ENCODE measurements at places on chromosomes 6 and 20.

DNA sequence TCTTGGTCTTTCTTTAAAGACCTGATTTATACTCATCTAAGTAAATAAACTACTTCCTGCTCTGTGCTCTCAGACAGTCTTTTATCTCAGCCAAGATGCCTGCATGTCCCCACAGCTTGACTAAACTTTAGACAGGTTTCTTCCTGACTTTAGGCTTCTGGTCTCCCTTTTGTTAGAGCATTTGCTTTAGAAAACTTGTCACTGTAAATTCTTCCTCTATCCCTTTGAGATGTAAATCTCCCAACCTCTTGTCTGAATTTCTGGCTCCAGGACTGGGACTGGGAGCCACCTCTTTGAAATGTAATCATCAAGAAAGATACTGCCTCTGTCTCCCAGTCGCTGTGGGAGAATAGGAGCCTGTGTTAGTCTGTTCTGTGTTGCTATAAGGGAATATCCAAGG lies 739.9 kb downstream of the C6orf118 start:
- DNase-seq, result no peak

- no peak for DNase-seq
Measured at GRCh38 chr6:135046912-135047311, 7.7 kb downstream of the HBS1L start.

- DNase-seq, result no peak
Measured at GRCh38 chr20:60332523-60332922, 374.3 kb downstream of the CDH26 start.

DNA sequence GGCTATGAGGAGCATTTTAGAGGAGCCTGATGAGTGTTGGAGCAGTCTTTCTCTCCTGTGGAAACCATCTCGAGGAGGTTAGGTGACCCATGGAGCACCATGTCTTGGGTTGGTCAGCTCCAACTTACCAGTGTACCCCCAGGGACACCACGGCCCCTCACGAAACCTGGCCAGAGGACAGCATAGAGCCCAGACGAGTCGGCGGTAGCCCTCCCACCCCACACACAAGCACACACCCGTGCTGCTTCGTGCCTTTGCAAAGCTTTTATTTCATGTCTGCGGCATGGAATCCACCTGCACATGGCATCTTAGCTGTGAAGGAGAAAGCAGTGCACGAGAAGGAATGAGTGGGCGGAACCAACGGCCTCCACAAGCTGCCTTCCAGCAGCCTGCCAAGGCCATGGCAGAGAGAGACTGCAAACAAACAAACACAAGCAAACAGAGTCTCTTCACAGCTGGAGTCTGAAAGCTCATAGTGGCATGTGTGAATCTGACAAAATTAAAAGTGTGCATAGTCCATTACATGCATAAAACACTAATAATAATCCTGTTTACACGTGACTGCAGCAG lies 53.6 kb downstream of the EZR start:
- DNase-seq, result no peak

GRCh38 chr6:2594868-2595267 lies 155.9 kb downstream of the MYLK4 start:
- DNase-seq, result no peak

DNA sequence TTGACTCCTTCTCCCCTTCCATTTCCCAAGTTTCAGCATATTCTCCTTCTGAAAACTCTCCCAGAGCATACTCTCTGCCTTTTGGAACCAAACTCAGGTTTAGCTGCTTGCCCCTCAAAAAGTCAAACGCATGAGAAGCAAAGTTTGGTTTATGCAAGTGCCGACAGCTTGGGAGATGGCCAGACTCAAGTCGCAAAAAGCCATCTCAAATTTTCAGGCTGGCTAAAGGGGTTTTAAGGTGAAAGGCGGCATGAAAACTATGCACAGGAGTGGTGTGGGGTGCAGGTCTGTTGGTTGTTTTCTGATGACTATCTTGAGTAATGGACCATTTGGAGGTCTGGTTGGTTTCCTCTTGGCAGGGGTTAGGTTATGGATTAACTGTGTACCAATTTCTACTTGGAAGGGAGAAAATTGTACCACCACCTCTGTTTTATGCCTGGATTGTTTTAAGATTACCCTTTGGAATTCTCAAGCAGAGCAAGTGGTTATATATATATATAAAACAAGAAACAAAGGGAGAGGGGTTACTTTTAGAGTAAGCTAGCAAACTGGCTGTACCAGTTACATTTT lies 52.4 kb upstream of the SCGN start:
- DNase-seq, result no peak

DNA sequence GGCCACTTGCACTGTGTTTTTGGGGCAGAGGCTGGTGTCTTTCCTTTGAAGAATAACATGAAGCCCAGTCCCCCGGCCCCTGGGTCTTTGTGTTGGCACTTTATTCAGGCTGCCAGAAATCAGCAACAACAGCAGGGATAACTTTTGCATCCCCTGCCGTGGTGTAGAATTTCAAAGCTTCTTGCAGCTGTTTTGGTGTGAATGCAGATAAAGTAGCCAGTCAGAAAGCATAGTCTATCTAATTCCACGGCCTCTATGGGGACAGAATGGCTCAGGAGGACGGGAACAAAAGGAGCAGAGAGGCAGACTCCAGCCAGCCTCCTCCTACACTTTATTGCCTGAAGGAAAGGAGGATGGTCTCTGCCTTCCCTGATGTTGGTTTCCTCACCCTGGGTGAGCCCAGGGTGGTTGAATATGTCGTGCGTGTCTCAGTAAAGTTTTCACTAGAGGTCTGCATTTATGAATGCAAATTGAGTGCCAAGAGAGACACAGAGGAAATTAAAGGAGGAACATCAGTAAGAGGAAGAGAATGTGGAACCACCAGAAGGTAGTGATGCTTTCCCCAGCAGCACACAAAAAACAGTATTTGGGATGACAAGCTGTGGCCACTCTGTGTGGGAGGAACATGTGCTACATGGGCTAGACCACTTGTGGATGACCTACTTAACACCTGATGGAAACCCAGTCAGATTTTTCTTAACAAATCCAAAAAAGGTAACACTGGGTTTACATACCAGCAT lies 125.9 kb upstream of the TRAF3IP2 start:
- no peak for DNase-seq

GRCh38 chr20:10250902-10251301 lies 32.3 kb downstream of the SNAP25 start:
- DNase-seq, result no peak

DNA sequence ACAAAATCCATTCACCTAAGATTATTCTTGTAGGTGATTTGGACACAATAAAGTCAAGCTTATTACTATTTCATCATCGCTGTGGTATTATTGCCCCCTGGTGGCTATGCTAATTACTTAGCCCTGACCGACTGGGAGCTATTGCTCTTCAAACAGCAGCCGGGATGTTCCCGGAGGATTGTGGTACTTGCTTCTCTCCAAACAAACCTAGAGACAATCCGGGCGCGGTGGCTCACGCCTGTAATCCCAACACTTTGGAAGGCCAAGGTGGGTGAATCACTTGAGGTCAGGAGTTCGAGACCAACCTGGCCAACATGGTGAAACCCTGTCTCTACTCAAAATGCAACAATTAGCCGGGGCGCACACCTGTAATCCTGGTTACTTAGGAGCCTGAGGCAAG lies 15.4 kb upstream of the STMND1 start:
- peak; percentile 58 for DNase-seq

- DNase-seq, result no peak
Measured at GRCh38 chr6:39930540-39930939, 3.7 kb downstream of the MOCS1 start.

- DNase-seq, result no peak
Measured at GRCh38 chr6:13181393-13181792, 146.9 kb downstream of the TBC1D7 start.

DNA sequence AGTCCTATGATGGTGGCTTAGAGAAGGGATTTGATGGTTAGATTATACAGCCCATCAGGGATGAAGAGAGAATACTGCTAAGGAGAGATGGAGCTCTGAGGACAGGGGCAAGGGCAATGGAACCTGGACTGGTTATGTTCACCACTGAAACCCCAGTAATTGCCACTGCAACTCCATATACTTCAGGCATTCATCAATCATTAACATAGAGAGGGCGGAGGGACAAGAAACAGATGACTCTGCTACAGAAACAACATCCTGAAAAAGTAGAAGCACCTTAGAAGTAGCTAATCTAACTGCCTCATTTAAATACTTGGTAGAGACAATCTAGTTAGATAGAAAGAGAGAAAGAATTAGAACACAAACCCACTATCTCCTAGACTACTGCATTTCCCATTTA lies 89.8 kb downstream of the MDN1 start:
- peak; percentile 25 for DNase-seq

GRCh38 chr6:54286141-54286540 lies 22.1 kb upstream of the TINAG start:
- DNase-seq, result no peak

DNA sequence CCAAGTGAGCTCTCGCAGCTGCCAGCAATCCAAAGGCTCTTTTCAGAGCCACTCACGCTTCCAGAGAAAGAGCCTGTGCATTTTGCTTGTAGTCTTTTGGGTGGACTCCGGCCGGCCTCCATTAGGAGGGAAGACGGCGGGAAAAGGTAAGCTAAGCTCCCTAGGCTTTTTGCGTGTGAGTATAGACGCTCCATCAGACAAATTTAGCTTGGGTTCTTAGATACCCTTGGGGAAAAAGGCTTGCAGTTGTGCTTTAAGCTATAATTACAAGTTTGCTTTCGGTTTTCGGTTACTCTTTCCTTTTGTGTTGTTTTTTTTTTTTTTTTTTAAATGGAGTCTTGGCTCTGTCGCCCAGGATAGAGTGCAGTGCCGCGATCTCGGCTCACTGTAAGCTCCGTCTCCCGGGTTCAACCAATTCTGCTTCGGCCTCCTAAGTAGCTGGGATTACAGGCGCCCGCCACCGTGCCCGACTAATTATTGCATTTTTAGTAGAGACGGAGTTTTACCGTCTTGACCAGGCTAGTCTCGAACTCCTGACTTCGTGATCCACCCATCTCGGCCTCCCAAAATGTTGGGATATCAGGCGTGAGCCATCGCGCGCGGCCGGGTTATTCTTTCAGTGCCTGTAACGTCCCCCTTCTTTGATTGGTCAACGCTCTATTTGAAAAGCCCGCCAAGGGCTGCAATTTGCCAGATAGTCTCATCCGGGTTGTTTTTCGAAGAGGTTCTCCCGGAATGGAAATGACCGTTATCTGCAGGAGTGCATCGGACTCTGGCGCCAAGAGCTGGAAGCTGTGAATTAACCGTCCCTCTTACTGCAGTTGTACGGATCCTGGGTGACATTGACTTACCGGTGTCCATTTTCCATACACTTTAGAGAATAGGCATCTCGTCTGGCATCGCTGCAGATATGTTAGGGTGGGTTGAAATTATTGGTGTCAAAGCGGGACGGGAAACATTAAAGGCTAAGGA lies 18.1 kb downstream of the OR2B2 start:
- DNase-seq, result peak; percentile 95

DNA sequence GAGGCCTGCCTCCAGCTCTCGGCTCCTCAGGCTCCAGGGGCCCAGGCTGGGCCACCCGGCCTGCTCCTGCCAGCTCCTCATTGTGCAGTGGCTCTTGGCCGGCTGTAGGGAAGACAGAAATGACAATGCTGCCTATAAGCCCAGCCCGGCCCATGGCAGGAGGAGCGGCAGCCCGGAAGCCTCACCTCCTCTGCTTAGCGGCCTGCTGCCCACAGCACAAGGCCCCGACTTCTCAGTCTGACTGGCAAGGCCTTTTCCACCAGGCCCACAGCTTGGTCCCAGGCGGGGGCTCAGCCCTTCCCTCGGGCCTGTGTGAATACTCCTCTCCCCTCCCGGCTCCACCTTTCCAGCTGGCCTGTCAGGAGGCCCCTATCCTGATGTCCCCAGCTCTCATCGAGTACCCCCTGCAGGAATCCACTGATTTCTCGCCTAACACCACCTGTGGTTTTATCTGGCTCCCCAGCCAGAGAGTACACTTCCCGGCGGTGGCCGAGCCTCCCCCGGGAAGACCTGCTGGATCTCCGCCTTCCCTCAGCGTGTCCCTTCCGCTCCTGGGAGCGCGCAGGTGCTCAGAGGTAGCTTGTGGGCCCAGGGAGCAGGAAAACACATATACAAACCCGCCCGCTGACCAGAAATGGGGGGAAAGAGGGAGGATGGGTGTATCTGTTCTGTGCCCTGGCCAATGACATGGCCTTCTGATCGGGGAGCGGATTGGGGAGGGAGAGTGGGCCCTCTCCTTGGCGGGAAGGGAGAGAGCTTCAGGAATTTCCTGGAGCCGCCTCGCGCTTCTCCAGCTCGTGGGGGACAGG lies 963 bp downstream of the DDRGK1 start:
- peak; percentile 29 for DNase-seq

- DNase-seq, result no peak
Measured at GRCh38 chr6:158847012-158847529, 27.9 kb upstream of the EZR start.

- DNase-seq, result no peak
Measured at GRCh38 chr6:108677357-108677756, 116.6 kb downstream of the FOXO3 start.

- DNase-seq, result no peak
Measured at GRCh38 chr6:41976794-41977484, 35.3 kb upstream of the CCND3 start.

DNA sequence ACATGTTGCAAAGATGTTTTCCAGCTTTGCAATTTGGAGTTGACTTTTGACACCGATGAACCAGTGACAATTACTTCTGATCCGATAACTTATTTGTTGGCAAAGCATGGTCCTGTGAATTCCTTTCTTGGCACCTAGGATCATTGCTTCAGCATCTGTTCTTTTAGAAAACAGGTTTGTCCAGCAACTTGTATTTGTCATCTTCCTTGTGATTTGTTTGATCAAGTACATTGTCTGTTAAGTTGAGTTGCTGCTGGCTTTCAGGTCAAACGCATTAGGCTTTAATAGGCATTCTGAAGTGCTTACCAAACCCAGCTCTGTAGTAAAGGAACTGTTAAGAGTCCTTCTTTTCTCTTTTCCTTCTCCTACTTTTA lies 192.4 kb upstream of the ZNF217 start:
- no peak for DNase-seq

DNA sequence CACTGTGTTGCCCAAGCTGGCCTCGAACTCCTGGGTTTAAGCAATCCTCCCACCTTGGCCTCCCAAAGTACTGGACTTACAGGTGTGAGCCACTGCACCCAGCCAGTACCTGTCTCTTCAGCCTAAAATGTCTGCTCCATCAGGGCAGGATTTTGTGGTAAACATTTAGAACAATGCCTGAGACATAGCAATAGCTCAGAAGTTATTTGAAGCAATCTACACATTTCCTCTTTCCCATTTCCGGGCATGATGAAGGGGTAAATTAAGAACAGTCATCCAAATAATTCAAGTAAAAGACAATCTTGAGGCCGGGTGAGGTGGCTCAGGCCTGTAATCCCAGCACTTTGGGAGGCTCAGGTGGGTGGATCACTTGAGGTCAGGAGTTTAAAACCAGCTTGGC lies 69.0 kb upstream of the ZNF217 start:
- no peak for DNase-seq

- DNase-seq, result no peak
Measured at GRCh38 chr6:15036690-15037245, 209.1 kb upstream of the JARID2 start.

GRCh38 chr20:11676630-11677287 lies 240.9 kb upstream of the BTBD3 start:
- DNase-seq, result peak; percentile 35

DNA sequence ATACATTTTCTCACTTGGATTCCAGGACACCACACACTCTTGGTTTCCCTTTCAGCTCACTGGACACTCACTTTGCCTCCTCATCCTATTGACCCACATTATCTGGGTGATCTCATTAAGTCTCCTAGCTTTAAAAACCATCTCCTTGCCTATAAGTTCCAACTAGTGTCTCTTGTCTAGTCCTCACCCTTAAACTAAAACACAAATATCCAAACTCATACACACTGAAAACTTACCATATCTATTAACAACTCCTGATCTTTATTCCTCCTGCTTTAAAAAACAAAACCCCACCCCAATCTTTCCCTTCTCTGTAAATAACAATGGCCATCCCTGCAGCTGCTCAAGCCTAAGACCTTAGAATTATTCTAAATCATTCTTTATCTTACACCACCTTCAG lies 3.5 kb upstream of the SMIM28 start:
- no peak for DNase-seq
